ENCODE measurements at places on chromosomes 11 and 22. TPM values are rescaled to one million over a fixed set of nuclear protein-coding genes. Genes with fewer than 3 reads are reported as not detected.

The PAMR1 gene
- 63.2 TPM for total RNA-seq

The PRAME gene
- total RNA-seq: not detected

- DNase-seq: no peak
Observed at GRCh38 chr11:114776956-114777355, 98.6 kb downstream of the NXPE2 start.

DNA sequence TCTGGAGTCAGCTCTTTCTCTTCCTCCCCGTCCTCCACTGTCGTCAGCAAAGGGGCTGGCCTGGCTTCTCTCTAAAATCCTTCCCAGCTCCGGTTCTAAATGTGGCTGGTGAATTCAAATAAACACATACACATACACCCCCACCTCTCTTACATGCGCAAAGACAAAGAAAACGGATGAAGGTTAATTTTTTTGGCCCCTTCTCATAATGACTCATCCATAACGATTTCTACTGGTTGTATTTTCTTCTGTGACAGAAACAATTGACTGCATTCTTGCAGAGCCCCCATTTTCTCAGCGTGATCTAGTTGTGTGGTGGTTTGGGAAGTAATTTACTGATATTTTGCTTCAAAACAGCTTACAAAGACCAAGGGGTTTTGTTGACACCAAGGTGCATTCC lies 130.0 kb upstream of the NTM start:
- DNase-seq: no peak

- peak; percentile 45 for DNase-seq
Observed at GRCh38 chr11:65625628-65626342, 10.2 kb downstream of the PCNX3 start.

DNA sequence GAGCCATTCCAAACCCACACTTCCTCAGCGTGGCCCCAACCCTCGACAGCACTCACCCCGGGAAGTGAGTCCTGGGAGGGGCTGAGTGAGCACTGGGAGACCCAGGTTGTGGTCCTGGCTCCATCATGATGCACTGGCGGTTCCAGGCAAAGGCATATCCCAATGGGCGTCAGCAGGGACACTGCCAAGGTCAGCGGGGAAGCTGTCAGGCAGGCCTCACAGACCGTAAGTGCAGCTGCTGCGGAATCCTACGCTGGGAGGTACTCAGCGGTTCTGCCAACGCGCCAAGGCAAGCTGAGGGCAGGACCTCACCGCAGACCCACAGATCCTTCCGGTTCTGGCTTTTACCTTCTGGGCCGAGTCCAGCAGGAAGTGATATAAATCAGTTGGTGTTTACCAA lies 1.4 kb upstream of the GAL3ST1 start:
- DNase-seq: no peak

DNA sequence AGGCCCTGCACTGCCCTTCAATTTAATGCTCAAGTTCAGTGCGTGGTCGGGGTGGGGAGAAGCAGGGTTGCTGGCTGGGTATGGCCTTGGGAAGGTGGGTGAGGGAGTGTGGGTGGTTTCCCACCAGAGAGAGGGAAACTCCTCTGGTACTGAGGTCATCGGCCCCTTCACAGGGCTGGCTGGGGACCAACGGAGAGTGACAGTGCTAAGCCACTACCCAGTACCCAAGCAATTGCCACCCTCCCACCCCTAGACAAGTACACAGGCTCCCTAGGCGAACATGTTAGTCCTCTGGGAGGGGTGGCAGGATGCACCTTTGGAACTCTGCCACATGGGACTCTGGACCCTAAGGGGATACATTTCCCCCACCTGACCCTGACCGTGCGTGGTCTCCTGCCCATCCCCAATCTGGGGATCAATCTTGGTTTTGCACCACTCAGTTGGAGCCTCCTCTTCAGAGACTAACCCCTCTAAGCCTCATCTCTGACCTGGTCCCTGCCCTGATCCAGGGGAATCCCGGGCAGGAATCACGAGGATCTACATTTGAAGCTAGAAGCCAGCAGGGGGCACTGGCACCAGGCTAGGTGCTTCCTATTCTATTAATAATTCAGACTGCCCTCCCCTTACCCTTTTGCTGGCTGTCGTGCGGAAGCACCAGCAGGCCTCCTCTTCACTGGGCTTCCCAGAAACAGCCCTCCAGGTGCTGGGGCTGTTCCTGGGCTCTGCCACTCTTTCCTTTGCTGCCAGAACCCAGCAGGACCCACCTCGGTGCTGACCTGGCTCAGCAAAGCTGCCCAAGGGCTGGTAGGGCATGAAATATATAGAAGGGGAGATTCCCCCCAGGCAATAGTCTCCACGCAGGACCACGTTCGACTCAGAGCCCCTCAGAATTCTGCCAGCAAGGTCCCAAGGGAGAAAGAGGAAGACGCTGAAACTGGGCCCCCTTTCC lies 377.7 kb downstream of the TENM4 start:
- peak; percentile 70 for DNase-seq
